ENCODE measurements at places on chromosomes 3 and 15.
A peak's percentile ranks its signal among the peaks of the same experiment; 100 is the strongest.

DNA sequence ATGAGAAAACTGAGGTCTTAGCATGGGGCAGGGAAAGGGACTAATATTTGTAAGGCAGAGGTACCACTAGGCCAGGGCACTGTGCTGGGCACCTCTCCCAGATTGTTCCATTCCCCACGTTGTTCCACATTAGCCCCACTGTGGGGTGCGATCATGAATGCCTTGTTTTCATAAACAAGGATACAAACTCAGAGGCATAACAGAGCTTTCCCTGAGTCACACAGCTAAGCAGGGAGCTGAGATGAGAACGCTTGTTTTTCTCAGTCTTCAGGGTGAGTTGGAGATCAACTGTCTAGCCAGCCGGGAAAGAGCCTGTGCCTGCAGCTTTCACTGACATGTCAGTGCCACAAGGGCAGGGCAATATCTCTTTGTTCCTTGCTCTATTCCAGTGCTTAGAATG lies 47.9 kb upstream of the ITGA11 start:
- no peak for DNase-seq

GRCh38 chr3:183439515-183439914 lies 11.1 kb upstream of the MCF2L2 start:
- no peak for DNase-seq

DNA sequence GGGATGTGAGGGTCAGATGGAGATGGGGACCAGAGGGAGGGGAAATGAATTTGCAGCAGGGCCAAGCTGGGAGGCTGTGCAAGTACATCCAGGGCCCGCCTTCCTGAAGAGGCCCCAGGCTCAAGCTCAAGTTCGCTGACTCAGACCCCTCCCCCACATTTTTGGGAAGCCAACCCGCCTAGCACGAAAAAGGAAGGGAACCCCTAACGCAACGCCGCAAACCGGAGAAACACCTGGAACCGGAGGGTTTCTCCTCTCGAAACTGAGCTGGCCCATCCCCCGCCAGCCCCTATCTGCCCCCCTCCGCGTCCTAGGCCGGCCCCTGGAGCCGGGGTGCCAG lies 624 bp downstream of the AP3B2 start:
- no peak for DNase-seq

- no peak for DNase-seq
Measured at GRCh38 chr15:62392376-62392775, 227.3 kb upstream of the C2CD4B start.

DNA sequence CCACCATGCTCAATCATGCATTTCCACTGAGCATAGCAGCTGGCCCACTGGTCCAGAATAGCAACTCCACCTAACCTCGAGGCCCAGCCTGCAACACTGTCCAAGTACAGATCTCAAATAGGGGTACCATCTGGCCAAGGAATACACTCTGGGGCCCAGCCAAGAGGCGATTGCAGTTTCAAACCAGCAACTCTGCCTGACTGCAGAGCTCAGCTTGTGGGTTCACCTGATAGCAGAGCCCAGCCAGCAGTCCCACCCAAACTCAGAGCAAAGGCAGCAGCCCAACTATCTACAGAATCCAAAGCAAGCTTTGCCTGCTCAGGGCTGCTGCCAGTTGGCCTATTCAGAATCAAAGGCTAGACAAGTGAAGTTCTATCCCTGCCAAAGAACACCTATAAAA lies 30.5 kb downstream of the POLQ start:
- DNase-seq, result no peak

DNA sequence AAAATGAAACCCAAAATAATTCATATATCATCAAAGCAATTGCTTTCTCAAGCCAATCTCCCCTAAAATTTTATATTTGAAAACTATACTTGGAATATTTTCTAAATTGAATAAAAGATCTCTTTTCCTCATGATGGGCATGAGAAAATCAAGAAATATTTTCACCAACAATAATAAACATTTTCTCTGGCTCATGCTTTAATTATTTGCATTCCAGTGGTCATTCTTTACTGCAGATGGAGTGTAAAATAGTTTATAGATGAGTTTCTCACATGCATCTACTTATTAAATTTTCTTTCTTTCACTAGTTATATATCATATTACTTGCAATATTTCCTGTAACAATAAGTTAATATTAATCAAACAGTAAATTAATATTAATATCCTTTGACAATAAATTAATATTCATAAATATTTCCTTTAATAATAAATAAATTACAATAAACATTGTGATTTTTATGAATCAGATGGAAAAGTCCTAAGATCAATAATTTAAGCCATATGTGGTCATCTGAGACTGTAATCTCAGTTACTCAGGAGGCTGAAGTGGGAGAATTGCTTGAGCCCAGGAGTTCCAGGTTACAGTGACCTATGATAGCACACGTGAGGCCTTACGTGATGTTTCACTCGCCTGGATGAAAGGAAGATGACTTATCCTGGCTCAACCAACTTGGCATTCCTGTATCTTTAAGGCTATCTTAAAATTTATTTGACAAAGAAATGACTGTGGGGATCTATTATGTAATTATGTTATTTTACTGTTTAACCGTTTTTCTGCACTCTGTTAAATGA lies 958.8 kb downstream of the ZPLD1 start:
- DNase-seq, result no peak

DNA sequence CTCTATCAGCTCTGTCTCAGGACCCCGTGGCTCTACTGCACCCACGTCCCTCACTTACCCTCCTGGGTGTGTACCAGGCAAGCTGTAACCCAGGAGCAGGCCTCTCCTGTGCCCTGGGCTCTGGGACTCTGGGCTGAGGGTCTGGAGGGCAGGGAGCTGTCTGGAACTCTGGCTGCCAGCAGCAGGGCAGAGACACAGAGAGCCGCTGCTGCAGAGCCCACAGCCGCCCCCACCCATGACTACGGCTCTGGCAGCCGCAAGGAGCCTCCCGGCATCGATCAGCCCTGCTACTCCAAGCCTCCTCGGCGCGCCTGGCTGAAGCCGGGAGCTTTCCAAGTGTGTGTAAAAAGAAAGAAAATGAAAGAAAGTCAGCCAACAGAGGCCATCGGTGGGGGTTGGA lies 103.7 kb upstream of the ATP2B2 start:
- DNase-seq, result no peak

- no peak for DNase-seq
Measured at GRCh38 chr3:112048911-112049310, 14.4 kb downstream of the TMPRSS7 start.

DNA sequence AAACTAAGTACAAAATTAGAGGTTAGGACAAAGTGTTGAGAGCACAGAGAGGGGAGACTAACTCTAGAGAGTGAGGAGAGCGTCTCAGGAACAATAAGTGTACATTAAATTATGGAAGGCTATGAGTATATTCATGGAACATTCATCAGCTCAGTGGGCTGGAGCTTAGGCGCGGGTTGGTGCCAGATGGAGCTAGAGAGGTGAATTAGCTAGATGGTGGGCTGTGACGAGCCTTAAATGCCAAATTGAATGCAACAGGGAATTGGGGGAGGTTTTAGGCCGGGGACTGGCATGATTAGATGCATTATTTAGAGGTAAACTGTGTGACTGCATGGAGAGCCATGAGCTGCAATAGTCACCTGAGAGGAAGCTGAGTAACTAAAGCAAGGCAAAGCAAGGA lies 97.1 kb downstream of the TMEM108 start:
- DNase-seq, result peak; percentile 31

DNA sequence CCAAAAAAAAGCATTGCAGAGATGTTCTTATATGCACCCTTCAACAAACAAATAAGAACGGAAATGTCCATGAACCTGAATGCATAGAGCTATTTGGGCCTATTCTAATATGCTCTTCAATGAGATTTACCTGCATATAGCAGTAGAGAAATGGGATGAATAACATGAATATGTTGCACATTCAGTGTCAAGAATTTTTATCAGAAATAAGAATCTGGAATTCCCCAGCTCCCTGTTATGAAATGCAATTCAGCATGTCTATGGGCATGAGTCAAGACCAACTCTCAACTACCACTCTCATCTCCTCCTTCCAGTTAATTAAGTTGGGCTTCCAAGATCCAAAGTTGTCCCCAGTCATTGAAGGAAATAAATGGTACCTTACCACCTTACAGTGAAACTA lies 133.7 kb upstream of the ALCAM start:
- no peak for DNase-seq

DNA sequence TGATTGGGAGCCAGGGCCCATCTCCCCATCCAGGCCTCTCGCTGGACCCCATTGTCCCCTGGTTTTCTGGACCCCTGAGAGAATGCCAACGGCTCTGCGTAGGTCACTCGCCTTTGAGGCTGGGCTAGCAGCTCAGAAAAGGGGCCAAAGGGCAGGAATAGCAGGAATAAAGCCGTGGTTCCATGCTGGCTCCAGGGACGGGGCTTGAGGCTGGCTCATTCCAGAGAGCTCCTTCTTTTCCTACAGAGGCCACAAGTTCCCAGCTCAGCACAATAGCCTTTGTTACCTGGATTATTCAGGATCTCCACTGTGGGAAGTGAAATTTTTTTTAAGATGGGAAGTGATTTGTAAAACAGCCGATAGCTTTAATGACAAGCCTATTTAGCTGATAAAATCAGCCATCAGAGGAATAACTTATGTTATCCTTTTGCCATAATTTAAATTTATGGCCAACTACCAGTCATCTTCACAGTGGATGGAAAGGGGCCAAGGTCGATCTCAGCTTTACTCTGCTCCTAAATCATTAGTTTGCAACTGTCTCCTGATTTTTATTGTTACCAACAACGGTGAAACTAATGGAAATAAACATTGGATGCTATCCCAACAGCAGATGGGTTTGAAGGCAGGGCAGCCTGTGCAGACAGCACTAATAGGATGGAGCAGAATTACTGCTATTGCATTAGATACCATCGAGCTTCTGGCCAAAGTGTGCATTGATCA lies 124.3 kb downstream of the TMEM266 start:
- DNase-seq, result peak; percentile 0

GRCh38 chr15:73944161-73945129 lies 18.2 kb downstream of the LOXL1 start:
- no peak for DNase-seq

- DNase-seq, result no peak
Measured at GRCh38 chr3:134255404-134255803, 4.7 kb upstream of the RYK start.

DNA sequence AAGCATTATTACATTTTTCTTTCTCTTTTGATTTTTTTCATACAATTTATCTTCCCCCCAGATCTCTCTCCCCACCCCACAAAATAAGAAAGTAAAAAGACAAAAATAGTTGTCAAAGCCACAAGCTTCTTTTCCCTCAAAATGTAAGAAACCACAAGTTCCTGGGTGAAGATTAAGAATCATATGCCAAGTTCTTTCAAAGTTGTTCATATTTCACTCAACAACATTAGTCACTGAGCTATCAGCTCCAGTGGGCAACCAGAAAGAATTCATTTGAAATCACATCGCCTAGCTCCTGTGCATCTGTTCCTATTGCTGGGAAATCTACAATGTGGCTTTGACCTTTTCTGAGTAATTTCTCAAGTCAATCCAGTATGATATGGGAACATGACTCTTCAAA lies 681.6 kb upstream of the ARPP21 start:
- DNase-seq, result no peak

DNA sequence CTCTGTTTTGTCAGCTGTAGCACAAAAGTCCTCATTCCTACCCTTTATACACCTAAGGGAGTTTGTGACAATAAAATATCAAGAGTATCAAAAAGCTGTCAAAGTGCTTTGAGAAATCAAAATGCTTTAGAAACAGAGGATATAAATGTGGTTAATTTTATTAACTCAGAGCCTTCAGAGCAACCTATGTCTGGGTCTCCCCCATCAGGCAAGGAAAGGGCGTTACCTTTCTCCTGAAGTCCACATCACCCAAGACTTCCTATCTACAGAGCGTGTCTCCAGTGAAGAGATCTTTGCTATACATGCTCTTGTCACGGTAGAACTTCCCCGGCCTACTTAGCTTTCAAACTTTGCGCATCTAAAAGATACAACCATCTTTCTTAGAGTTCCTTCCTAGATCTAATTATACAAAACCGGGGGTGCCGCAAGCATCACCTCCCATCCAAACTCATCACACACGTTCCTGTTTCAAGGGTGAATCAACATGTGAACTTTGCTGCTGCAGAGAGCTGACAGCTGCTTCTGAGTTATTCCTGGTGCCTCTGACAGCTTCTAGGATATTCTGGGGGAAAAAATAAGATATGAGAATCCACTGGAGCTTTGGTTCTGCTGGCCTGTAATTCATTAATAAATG lies 93.0 kb downstream of the RARB start:
- no peak for DNase-seq

DNA sequence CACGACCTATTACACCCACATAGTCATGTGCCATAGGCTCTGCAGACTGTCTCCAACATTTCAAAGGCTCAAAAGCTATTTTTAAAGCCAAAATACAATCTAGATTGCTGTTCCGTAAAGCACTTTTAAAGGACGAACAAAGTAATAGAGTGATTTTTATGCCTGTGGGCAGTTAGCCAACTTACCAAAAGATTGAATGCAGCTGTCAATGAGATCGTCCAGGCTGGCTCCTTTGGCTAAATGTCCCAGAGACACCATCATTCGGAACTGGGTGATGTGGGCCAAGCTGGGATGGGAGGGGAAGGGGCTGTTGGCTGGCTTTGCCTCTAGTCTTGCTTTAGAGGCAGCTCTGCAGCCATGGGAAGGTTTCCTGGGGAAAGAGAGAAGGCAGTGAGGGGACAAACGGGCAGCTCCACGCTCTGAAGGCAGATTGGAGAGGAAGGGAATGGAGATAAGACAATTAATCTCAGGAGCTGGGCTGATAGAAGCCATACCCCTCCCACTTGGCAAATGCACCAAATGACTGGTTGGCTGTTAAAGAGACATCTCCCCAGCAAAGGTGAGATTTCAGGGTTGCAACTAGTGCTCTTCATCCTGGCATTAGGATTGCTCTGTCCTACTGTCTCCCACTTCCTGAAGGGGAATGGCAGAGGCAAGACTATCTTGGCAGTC lies 4.8 kb downstream of the RASGRP1 start:
- no peak for DNase-seq

- DNase-seq, result no peak
Measured at GRCh38 chr3:98705694-98706093, 57.4 kb upstream of the ST3GAL6 start.

DNA sequence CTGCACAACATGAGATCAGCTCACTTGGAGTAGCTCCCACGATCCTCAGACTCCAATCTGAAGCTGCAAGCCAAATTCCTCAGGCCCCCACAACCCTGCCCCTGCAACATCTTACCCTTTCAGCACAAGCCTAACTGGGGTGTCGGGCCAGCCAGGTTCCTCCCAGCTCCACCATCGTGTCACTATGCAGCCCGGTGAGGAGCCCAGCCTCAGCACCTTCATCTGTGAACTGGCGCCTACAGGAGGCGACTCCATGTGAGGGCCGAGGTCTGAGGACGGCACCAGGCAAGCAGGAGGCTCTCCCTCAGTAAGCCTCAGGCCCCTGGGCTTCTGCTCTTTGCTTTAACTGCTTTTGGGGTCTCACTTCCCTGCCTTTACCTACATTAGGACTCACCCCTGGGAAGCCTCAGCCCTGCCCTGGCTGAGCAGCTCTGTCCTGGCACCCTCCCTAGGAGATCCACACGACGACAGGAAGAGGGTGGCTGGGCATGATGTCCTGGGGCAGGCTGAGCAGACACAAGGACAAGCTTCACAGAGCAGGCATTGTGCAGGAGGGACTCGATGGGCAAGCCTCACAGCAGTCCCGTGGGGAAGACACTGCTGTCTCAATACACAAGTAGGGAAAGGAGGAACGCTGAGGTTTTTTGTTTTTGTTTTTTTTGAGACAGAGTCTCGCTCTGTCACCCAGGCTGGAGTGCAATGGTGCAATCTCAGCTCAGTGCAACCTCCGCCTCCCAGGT lies 104.6 kb downstream of the ADAMTS17 start:
- DNase-seq, result no peak
